ENCODE measurements at places on chromosomes 11 and 22.

DNA sequence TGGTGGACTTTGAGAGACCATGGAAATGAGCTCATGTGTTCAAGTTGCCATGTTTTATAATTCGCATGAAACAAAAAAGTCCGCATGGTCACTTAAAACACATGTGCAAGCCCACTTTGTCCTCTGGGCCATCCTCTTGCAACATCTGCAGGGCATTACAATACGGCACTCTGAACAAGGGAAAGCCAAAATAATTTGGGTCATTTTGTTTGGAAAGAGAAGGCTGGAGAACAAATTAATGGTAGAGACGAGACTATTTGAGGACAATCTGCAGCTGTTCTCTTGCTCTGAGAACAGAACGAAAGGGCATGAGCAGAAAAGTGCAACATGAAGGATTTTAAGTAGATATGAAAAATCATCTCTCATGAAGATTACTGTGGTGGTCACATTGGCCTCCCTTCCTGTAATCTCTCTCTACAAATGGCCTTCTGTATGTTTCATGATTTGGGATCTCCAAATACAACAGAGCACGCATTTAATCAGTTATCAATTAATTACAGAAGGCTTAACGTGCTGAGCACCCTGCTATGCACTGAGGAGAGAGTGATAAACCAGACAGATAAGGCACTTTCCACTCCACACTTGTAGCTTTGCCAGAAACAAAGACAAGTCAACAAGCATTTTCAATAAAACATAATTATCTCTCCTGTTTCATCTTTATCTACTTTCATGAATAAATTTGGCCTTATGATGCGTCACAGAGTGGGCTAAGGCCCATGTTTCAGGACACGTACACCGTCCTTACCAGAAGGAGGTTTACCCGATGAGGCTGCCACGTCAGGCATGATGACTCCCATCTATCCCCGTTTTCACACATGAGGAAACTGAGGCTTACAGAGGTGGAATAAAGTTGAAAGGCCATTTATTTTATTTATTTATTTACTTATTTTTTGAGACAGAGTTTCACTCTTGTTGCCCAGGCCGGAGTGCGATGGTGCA, 384.1 kb downstream of the LARGE1 start:
- DNase-seq: no peak

DNA sequence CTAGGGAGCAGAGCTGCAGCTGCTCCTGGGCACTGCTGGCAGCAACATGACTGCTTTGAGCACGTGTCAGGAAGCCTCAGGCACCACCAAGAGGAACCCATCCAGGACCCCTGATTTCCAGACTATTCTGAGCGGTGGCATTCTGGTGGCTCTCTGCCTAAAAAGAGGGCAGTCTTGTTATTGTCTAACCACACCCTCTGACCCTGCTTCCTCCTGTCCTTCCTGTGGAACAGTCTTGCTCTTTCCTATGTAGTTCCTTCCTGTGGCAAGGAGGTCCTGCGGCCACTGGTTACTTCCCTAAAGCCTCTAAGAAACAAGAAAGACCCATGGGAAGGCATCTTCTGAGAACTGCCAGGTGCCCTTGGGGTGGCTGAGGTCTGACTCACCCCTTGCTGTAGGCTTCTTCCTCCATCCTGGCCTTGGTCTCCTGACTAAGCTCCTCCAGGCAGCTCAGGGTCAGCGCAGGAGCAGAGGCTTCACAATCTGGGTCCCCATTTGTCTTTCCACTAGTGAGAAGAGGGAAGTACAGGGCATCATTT, 13.1 kb upstream of the LYVE1 start:
- DNase-seq: no peak

- no peak for DNase-seq
Observed at GRCh38 chr22:39646398-39647063, 76.0 kb downstream of the CACNA1I start.

- peak; percentile 3 for DNase-seq
Observed at GRCh38 chr22:30890686-30891442, 77.7 kb downstream of the MORC2 start.

DNA sequence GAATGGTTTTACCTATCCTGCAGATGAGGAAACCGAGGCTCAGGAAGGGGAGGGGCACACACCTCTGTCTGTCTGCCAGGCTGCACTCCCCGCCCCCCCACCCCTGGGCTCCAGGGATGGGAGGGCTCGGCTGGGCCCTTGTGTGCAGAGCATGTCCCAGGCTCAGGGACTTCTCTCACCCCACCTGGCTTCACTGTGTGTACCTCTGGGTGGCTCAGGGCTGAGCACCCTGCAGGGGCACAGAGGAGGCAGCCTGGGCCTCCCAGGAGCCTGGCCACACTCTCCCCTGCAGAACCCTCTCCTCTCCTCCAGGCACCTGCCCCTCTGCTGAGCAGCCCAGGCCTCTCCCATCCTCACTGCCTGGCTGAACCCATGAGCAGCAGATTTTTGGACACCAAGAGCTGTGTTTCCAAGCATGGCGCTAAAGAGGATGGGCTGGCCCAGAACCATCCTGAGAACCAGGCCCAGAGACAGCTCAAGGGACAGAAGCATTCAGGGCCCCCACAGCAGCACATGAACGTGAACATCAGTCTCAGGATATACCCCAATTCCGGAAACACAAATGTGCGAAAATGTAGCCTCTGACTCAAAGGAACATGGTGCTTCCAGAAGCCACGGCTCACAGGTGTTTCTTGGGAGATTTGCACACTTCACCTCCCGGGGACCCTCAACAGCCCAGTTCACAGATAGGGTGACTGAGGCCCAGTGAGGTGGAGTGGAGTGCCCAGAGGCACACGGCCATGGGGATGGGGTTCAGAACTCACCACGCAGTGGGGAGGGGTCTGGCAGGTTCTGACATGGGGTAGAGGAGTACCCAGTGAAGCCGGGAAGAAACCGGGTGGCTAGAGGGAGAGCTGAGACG, 10.5 kb downstream of the EMID1 start:
- no peak for DNase-seq

DNA sequence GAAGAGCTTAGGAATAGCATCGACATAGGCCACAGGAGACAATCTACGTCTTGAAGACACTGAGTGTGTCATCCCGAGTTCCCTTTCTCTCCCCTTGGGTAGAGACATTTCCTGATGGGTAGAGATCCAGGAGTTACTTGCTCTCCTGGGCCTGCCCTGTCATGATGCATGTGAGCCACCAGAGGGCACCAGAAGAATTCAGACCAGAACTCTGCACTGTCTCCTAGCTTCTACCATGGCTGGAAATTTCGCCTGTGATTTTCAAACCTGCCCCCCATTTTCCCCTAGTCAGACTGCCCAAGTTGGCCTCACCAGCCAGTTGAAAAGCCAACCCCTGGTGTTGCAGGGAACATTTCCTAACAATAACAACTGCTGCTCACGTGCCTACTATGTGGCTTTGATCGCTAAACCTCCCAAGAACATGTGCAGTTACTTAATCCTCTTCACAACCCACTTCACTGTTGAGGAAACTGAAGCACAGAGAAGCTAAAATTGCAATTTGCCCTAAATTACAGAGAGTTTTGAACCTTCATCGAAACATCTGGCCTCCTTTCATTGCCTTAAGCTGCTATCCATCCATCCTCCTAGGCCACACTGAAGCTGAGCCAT, 47.2 kb downstream of the C11orf58 start:
- DNase-seq: no peak
